NCI-H2081 (cell line): ENCODE measurements at places on chromosomes 3 and 15.

DNA sequence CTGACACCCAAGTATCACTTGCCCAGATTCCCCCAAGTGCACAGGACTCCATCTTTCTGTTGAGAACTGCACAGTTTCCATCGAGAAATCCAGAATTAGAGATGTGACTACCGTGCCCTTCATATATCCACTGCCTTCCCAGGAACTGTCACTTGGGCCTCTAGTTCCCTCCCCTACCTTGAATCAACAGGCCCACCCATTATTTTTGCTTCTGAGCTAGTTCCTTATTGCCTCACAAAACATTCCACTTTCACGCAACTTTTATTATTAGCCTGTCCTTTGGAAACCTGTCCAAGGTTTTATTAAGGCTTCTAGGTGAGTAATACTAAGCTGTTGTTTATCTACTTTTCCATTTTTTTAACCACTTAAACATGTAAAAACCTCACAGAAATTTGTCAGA, 17.1 kb upstream of the SLC30A4 start:
- no peak for DNase-seq

DNA sequence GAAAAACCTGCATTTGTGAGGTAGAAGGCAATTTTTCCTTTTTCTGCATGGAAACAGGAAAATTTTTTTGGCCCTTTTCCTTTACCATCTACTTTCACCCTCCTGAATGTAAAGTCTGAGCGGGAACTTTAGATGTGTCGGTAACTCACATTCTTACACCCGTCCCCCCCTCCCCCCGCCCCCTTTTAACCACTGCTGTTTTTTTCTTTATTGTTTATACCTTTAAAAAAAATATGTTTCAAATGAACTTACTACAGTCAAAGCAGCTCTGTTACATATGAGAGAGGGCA, 487 bp upstream of the HES1 start:
- no peak for DNase-seq

DNA sequence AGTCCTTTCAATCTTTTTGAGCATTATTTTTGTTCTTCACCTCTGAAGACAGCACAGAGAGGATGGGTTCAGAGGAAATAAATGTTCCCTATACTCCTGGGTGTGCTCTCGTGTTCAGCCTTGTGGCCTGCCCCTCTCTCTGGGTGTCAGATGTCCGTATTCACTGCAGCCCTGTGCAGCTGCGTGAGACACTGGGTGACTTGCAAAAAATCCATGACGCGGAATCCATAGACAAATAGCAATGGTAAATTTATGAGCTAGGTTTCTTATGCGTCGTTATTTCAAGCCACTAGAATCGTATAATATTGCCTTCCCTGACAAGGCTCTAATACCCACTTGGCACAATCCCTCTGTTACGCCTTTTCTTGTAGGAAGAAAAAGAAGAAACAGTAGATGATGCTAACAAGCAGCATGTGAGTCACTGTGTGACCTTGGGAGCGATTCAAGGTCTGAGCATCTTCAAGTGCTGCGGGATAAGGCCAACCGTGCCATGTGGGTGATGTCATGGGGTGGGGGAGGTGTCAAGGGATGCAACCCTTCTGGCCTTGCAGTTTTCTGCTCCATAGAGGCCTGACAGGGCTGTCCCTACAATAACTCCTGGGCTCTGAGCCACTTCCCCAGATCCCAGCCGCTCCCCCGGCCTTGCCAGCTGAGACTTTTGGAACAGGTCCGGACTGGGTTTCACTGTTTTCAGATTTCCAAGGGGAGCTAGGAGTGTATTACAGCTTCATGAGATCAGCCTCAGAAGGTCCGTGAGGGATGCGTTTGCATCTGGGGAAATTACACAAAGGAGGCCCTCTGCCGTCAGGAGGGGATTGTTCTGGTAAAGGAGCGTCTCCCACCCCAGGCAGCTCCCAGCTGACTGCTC, 47.6 kb upstream of the POMGNT2 start:
- DNase-seq: no peak

DNA sequence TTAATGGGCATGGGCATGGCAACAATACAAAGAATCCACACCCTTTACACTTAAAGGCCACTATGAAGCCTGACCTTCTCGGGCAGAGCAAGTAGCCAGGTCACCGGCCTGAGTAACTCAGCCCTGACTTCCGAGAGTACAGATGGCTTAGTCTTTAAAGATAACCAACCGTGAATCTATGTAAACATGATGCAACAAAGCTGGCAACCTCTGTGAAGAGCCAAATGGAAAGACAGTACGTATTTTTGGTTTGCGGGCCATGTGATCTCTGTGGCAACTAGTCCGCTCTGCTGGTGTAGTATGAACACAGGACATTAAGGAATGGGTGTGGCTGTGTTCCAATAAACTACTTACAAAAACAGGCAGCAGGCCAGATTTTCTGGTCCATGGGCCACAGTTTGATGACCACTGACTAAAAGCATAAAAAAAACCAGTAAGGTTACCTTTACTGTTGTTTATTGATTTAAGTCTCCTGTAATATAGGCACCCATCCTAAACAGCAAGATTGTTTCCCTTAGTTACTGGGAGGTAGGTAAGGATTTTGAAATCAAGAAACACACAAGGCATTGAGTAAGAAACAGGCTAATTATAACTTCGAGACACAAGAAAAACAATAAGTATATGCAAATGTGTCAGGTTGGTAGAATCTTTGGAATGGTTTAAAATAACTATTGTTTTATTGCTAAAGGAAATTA, 14.5 kb downstream of the RIOX2 start:
- DNase-seq: peak; percentile 19

DNA sequence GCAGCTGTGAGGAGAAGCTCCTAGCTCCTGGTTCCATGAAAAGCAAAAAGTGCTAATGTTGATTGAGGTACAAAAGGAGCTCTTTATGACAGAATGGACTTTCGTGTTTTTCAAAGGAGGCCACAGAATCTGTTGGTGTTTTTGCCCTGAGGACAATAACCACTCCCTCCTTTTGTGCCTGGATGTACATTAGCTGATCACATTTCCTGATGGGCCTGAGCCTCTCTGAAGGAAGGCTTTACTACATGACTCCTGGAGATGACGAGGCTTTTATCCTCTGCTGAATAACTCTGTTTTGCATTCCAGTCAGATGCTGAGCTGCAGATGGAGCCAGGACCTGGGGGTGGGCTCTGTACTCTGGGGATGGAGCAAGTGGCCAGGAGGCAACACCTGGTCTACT, 301.9 kb downstream of the CACNA2D3 start:
- DNase-seq: peak; percentile 63

DNA sequence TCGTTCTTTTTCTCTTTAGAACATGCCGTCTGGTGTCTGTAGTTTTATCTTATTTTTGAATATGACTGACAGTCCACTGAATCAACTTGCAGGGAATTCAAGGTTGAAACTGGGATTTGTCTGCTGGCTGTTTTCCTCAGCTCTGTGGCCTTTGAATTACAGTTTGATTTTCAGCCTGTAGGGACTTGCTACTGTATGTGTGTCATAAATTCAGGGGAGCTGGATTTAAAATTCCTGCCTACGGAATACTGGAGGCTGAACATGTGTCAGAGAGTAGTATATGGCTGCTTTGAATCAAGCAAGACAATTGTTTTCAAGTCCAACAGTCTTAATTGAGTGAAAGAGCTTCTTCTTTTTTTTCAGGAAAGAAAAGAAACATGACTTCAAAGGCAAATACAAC, 33.9 kb downstream of the RARB start:
- no peak for DNase-seq

- no peak for DNase-seq
These were observed 1.6 kb downstream of the RPP25 start for GRCh38 chr15:74955017-74955416.

GRCh38 chr15:79474252-79474651, 42.1 kb downstream of the MINAR1 start:
- no peak for DNase-seq

DNA sequence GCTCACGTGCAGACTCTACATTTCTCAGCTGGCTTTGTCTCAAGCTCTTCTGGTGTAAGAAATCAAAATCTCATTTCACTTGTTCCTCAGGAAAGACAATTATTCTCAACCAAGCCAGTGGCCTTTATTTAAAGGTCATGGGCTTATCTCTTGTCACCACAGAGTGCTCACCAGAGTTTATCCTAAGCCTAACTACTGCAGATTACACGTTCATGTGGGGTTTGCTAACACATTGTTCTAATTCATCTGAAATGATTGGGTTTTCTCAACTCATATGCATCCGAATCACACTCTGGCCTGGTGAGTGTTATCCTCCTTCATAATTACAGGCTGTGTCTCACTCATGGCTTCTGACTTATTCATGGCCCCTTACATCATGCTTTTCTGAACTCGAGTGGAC, 83.3 kb upstream of the TSC22D2 start:
- DNase-seq: no peak

DNA sequence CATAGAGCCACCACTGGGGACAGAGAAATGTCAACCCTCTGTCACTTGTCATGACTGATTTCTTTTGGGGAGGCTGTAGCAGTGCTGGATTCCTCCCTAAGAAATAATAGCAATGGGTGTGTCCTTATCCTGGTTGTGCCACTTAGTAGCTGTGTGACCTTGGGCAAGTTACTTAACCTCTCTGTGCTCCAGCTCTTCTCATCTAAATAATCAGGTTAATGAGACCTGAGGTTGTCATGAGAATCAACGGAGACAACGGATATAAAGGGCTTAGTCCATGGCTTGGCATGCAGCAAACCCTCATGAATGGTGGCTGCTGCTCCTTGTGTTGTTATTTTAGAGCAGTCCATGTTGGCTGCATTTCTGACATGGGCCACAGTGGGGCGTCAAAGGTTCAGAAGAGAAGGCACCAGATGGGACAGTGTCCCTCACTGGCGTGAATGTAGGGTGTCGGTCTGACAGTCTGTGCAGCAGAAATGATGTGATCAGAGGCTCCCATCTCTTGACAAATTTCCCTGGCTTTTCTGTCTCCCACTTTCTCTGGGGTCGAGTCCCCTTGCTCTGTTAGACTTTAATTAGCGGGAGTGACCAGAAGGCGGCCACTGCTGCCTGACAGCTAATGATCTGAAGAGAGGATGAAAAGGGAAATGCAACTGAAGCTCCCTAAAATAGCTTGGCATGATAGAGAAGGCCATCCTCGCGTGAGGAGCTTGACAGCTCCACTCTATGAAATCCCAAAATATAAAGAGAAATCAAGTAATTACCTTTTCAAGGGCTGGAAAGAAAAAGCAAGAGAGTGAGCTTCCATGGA, 209.4 kb downstream of the CADPS start:
- peak; percentile 60 for DNase-seq

- DNase-seq: no peak
These were observed 20.3 kb upstream of the PROK2 start for GRCh38 chr3:71805199-71805598.

GRCh38 chr3:177615015-177615414, 417.7 kb upstream of the TBL1XR1 start:
- peak; percentile 95 for DNase-seq

DNA sequence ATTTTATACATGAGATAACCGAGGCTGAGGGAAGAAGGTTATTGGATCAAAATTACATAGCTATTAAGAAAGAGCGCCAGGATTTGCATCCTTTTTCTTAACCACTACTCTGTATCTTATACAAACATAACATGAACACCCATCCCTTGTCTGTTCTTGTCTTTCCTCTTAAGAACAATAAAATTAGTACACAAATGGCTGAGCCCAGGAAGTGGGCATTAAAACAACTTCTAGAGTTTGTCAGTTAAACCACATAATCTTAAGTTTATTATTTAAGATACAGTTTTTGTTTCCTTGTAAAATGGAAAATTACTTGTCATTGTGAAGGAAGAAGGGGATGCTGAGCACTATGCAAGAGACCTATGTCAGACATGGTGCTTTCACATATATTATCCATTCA, 48.9 kb upstream of the PPIB start:
- DNase-seq: no peak

- DNase-seq: no peak
These were observed 212.3 kb upstream of the LRRFIP2 start for GRCh38 chr3:37386627-37387230.

DNA sequence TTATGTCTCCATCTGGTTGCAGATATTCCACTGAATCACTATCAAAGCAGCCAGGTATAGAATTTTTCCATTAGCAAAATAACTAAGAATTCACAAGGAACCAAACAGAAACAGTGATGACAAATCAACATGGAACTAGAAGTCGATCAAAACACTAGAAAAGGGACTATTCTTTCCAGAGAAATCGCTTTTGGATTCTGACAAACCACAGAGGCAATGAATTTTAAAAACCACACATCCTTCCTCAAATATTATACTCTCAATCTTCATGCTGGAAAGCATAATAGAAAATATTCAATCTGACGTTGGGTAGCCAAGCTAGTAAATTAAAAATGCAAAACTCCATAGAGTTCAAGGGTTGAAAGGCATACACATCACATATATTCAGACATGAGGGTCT, 93.2 kb upstream of the PPIB start:
- DNase-seq: no peak

DNA sequence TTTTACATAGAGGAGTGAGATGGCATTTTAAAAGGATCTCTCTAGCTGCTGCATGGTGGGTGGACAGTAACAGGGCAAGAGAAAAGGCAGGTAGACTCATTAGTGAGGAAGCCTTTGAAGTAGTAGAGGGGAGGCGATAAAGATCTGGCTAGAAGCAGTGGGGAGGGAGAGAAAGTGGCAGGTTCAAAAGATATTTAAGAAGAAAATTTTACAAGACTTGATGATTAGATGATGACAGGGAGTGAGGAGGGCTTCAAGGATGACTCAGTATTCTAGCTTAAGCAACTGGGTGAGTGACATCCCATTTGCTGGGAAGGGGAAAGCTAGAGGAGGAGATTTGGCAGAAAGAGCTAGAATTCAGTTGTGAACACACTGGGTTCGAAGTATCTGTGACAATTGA, 3.8 kb upstream of the BRPF1 start:
- DNase-seq: no peak

DNA sequence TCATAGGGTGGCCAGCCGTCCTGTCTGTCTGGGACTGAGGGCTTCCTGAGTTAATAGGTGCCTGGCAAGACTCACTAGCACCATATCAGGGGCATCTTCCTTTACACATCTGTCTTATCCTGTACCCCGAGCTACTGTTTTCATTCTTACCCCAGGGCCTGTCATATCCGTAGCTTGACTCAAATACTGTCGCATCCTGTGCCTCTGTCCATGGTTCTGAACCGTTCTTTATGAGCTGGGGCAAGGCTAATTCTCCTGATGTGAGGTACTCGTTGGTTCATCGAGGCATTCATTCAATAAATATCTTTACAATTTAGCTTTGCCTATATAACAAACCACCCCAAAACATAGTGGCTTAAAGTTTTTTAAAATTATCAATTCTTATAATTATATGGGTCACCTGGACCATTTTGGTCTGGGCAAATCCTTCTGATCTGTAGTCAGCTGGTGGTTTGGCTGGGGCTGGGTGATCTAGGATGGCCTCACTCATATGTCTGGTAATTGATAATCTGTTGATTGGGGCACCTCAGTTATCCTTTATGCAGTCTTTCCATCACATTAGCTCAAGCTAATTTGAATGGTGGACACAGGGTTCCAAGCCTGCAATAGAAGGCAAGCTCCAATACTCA, 121.2 kb downstream of the TLE3 start:
- no peak for DNase-seq

GRCh38 chr3:43185274-43185982, 79.5 kb upstream of the POMGNT2 start:
- no peak for DNase-seq

GRCh38 chr3:73110530-73110929, 49.1 kb downstream of the EBLN2 start:
- DNase-seq: no peak

- no peak for DNase-seq
These were observed 296.8 kb upstream of the CHRM5 start for GRCh38 chr15:33671456-33671855.

- DNase-seq: no peak
These were observed 19.3 kb upstream of the ZNF770 start for GRCh38 chr15:35007397-35007796.
